ENCODE measurements at places on chromosomes 5 and 9. TPM values are rescaled to one million over a fixed set of nuclear protein-coding genes. Genes with fewer than 3 reads are reported as not detected.

The ITGA1 gene
- 6.3 TPM for total RNA-seq

The RASEF gene
- total RNA-seq, result 0.05 TPM

The ZNF658 gene
- total RNA-seq, result 0.68 TPM

The SLC35A4 gene
- total RNA-seq, result 163 TPM

The EPB41L4A gene
- total RNA-seq, result 0.35 TPM

The SPAG8 gene
- 0.48 TPM for total RNA-seq

The FBP2 gene
- total RNA-seq, result not detected

The GARIN3 gene
- total RNA-seq, result 0.18 TPM

All from activated T-cell treated with anti-CD3 and anti-CD28 coated beads, Interleukin-2, amount 50 U/mL, for 4 hours (primary cell).